Hematopoietic multipotent progenitor cell treated with erythropoietin and hydrocortisone succinate and interleukin-3 and kit ligand, for 17 days (in vitro differentiated cells): ENCODE measurements at places on chromosomes 1 and 21.

DNA sequence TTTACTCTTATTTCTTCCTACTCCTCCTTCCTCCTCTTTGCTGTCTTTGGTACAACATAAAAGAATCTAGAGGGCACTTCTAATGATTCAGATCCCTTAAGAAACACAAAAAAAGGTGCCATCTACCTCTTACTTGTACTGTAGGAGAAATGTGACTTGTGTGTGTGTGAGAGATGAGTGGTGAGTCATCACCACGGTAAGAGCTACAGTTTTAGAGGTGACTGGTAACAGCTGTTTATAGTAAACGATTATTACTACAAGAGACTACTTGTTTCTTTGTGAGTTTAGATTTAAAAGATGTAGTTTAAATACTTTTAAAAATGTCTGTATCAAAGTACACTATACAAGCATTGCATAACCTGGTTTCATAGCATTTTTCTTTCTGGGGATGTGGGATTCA, 40.4 kb downstream of the SLC35D1 start:
- no peak for DNase-seq

GRCh38 chr21:17903029-17903806, 84.1 kb upstream of the C21orf91 start:
- peak; percentile 9 for DNase-seq

DNA sequence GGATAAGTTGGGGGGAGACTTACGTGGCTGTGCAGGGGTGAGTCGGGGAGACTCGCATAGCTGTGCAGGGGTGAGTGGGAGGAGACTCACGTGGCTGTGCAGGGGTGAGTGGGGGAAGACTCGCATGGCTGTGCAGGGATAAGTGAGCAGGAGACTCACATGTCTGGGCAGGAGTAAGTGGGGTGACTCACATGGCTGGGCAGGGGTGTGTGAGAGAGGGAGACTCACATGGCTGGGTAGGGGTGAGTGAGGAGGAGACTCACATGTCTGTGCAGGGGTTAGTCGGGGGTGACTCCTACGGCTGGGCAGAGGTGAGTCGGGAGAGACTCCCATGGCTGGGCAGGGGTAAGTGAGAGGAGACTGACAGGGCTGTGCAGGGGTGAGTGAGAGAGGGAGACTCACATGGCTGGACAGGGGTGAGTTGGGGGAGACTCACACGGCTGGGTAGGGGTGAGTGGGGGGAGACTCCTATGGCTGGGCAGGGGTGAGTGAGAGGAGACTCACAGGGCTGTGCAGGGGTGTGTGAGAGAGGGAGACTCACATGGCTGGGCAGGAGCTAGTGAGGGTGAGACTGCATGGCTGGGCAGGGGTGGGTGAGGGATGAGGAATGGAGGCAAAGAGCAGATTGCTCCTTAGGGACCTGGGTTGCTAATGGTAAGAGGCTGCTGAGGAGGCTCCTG, 56.0 kb upstream of the ABCG1 start:
- no peak for DNase-seq

DNA sequence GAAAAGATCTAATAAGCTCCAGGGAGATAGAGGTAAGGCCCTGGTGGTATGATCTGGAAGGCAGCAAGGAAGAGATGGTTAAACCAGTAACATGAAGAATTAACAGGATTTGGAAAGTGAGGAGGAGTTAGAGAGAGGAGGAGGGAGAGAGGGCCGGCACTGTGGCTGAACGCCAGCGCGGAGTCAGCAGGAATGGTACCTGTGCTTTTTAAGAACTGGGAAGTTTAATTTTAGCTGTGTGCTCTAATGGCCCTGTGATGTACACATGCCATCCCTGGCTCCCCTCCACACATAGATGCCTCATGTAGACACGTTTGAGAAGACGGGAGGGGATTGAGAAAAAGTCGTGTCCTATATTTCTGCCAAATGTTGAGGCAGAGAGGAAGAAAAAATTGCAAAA, 13.8 kb upstream of the AVPR1B start:
- DNase-seq, result no peak

- DNase-seq, result no peak
Measured at GRCh38 chr1:84957966-84958365, 38.9 kb downstream of the MCOLN2 start.

DNA sequence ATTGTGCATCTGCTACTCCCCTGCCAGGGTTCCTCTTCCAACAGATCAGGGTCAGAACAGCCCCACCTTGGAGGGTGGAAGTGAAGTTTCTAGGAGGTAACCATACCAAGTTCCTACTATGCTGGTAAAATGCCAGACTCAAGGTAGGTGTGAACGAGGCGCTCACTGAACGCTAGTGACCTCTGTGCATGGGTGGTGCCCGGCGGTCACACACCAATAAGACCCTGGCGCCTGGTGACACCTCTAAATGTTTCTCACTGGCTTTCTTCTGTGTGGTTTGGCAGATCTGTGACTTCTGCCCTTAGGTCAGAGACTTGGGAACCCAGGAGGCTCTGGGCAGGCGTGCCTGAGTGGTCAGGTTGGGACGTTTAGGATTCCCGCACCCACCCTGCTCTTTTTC, 55.9 kb downstream of the TMCO4 start:
- DNase-seq, result no peak

- no peak for DNase-seq
Measured at GRCh38 chr1:6268415-6268814, 7.5 kb upstream of the GPR153 start.

- no peak for DNase-seq
Measured at GRCh38 chr1:109444346-109444745, 18.1 kb upstream of the PSMA5 start.

- DNase-seq, result no peak
Measured at GRCh38 chr1:246332078-246332477, 175.0 kb downstream of the SMYD3 start.

DNA sequence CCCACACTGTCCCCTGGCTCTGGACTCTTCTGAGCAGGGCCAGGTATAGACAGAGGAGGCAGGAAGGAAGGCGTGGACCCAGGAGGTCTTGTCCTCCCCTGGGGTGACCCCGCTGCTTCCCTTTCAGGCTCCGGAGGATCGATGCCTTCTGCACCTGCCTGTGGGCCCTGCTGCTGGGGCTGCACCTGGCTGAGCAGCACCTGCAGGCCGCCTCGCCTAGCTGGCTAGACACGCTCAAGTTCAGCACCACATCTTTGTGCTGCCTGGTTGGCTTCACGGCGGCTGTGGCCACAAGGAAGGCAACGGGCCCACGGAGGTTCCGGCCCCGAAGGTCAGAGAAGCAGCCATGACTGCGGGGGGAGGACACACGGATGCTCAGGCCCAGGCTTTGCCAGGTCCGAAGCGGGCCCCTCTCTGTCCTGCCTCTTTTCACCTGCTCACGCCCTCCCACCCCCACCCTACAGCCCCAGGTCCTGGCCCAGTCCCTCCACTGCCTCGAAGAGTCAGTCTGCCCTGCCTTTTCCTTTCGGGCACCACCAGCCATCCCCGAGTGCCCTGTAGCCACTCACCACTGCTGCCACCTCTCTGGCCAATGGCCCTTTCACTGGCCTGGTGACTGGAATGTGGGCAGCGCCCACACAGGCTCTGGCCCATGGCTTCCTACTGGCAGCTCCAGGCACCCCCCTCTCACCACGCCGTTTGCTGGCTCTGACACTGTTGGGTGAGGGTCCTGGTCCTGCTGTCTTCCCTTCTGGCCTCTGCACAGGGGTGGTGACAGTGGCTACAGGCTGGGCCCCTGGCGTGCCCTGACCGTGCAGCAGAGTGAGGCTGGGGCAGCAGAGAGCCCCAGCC, 13.5 kb downstream of the TMEM201 start:
- DNase-seq, result no peak

- DNase-seq, result no peak
Measured at GRCh38 chr1:75257424-75257823, 123.2 kb downstream of the LHX8 start.

DNA sequence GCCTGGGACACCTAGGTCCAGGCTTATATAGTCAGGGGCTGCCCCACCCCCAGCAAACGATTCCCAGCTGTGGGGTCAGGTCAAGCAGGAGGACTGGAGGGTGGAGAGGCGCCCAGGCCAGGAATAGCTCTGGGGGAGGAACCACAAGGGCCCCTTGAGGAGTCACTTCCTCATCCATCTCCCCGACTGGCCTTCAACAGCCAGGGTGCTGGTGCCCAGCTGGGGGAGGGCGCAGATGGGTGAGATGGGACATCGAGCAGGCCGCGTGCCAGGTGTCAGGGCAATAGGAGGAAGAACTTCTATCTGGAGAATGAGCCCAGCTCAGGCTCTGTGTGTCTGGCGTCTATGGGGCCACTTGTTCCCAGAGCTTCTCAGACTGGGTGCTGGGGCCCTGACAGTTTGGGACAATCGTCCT, 208 bp upstream of the MYBPH start:
- DNase-seq, result no peak

DNA sequence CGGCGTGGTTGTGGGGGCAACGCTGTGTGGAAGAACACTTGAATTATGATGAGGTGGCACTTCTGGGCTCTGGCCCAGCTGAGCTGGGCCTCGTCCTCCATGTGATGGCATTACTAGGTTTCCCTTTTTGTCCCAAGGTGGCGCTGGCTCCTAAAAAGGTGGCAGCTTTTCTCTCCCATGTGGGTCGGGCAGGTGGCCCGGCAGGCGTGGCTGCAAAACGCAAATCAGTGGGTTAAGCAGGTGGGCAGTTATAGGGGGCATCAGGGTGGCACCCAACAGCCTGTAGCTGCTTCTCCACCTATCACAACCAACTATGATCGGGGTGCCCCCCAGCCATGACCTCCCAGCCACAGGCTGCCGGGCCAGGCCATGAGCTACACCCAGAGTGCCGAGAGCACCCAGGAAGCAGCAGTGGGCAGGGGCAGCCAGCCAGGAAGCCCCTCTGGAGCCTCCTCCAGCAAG, 59.6 kb downstream of the KCNAB2 start:
- no peak for DNase-seq
